ENCODE measurements at places on chromosomes 12 and 14. TPM values are rescaled to one million over a fixed set of nuclear protein-coding genes. Genes with fewer than 3 reads are reported as not detected.

Gene FAM186B
- 0.47 TPM for total RNA-seq

GRCh38 chr14:53218161-53218560 is 65.0 kb upstream of the DDHD1 start:
- no peak for DNase-seq

- DNase-seq: no peak
These were observed 199.7 kb downstream of the SPTSSA start for GRCh38 chr14:34262127-34262910.

Gene PPP1R13B
- 107 TPM for total RNA-seq

Gene TBC1D30
- total RNA-seq: 0.47 TPM

DNA sequence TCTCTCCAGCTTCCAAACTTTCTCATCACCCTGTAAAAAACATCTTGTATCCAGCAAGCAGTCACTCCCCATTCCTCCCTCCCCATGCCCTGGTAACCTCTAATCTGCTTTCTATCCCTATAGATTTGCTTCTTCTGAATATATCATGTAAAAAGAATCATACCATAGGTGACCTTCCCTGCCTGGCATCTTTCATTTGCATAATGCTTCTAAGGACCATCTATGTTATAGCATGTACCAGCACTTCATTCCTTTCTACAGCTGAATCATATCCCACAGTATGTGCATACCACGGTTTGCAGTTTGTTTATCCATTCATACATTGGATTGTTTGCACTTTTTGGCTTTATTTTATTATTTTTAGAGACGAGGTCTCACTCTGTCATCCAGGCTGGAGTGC is 22.9 kb upstream of the VPS37B start:
- no peak for DNase-seq

Gene KRT80
- total RNA-seq: not detected

DNA sequence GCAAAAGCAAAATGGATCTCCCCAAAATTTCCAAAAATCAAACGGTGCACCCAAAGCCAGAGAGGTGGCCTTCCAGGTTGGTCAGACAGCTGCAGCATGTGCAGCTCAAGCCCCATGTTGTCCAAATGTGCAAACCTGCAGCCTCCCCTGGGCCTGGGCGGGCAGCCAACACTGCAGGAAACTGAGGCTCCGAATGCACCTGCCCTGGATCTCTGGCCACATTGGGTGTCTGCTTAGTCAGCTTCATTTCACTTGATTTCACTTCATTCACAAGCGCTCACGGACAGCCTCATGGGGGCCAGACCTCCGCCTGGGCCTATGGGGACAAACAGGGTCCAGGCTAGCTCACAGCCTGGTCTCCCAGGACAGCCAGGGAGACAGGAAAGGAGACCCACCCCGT is 59.8 kb downstream of the BCL11B start:
- DNase-seq: no peak

- DNase-seq: no peak
These were observed 21.1 kb upstream of the TMEM132C start for GRCh38 chr12:128245905-128246304.

DNA sequence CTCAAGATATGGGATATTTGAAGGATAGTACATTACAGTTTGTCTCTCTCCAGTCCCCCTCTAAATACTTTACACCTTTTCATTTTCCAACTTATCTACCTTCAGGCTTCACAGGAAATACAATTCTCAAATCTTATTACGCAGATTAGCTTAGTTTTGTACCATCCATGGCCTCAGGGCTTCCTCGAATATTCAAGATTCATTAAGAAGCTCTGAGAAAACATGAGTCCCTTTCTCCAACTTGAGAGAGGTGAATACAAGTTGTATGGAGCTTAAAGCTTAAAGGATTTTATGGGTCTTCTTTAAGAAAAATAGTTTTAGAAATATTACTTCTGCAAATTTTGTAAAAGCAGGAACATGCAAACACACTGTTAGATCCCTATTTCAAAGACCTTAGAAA is 1212.5 kb downstream of the GALC start:
- DNase-seq: no peak

DNA sequence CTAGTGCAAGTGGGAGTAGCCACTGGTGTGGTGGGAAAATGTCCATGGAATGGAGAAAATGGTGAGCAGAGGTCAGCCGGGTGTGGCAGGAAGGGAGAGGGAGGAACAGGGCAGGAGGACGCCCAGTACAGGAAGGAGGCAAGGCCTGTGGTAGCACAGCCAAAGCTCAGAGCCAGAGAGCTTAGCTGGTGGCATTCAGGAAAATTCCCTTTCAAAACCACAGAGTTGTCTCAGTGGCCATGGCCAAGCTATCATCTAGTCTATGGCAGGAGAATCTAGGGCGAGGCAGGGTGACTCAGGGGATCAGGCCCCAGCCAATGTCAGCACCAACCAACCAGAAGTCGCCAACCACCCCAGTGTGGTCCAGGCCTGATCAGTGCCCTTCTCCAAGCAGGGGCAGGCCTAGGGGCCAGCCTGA is 67.7 kb upstream of the DDX11 start:
- no peak for DNase-seq

GRCh38 chr12:128844031-128844635 is 9.1 kb upstream of the GLT1D1 start:
- DNase-seq: no peak
